ENCODE measurements at places on chromosomes 7 and 10.

GRCh38 chr7:118855290-118855689 lies 630.8 kb downstream of the ANKRD7 start:
- DNase-seq: no peak

GRCh38 chr7:274266-274665 lies 15.7 kb upstream of the FOXL3 start:
- DNase-seq: no peak

DNA sequence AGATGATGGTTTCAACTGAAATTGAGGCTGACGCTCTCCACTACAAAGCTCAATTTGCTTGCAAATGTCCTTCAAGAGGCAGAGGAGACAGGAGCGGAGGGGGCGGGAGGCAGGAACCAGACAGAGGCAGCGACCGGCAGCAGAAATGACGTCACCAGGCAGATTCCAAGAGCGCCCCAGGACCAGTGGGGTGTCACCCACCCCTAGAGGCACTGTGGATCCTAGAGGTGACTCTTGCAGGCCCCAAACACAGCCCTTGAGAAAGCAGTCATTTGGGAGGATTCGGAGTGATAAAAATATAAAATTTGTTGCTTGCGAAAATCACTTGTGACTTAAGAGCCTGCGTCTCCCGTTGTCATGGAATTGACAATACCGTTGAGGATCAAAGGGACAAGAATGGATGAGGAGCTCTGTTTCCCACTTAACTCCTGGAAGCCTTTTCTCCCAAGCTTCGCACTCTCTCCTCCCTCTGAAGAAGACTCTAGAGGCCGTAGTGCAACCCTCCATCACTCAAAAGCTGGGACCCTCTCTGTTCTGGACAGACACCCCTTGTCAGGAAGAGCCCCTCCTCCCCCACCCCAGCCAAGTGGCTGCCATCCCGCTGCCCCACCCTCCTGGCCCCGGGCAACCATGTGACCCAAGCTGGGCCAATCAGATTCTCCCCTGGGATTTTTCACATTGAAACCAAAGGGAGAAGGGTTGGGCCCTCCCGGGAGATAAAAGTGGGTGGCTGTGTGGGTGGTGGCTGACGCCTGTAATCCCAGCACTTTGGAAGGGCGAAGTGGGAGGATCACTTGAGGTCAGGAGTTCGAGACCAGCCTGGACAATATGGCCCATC lies 16.3 kb upstream of the SLC29A4 start:
- DNase-seq: no peak

DNA sequence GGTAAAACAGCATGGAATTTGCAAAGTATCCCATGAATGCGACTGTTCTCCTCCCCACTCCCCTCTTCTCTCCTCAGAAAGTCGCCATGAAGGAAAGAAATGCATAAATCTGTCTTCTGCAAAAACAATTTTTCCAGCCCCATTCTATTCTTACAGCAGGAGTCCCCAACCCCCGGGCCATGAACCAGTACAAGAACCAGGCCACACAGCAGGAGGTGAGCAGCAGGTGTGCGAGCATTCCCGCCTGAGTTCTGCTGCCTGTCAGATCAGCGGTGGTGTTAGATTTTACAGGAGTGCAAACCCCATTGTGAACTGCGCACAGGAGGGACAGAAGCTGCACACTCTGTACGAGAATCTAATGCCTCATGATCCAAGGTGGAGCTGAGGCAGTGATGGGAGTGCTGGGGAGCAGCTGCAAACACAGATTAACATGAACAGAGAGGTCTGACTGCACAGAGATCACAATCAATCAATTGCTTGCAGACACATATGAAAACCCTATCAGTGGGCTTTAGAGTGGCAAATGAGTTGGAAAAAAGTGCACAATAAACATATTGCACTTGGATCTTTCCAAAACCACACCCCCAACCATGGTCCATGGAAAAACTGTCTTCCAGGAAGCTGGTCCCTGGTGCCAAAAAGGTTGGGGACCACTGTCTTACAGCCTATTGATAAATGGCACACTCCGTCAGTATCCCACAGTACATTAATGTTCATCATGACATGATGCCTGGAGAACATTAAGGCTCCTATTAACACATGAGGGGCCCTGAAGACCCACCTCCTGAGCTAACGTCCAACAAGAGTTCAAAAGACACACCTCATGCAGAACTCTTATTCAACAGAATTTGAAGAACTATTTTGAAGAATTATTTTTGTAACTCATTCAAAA lies 205.0 kb downstream of the PTPRN2 start:
- no peak for DNase-seq

DNA sequence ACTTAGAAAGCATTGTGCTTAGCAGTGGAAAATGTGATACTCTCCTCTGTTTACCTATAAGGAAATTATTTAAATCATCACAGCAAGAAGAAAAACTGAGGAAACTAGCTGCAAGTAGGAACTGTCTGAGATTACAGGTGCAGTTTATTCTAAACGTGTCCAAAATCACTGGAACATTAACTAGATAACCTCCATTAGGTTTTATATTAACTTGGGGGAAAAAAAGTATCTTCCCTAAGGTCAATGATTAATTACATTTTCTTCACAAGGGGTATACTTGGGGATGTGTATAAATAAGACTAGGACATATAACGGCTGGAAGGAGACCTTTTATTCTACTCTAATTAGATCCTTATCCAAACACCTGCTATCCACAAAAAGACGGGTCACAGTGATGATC lies 3.7 kb downstream of the GOT1 start:
- no peak for DNase-seq
